Breast epithelium (tissue), 4 donors: ENCODE measurements at places on chromosomes 3 and 15.

GRCh38 chr3:167397826-167398225 lies 17.7 kb upstream of the ZBBX start:
- no peak overlapping the region for H3K27ac ChIP-seq
- no peak overlapping the region for H3K4me3 ChIP-seq
- no peaks in the 10 kb centered on the region for H3K36me3 ChIP-seq
- no peak for DNase-seq
- no peaks in the 10 kb centered on the region for H3K4me1 ChIP-seq

DNA sequence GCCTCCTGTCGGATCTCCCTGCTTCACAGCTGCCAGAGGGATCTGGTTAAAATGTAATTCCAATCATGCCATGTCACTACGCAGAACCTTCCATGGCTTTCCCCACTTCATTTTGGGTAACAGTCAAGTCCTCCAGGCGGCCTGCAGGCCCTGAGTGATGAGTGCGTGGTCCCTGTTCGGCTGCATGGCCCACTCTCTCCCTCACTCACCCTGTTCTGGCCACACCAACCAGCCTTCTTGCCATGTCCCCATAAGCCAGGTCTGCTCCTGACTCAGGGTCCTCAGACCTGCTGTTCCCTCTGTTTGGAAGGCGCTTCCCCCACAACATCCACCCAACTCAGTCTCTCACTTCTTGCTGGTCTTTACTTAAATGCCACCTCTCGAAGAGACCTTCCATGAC lies 41.6 kb upstream of the LINGO1 start:
- H3K27me3 ChIP-seq, result peaks cover 16% of the 10 kb centered on the region
- no peak overlapping the region for H3K4me3 ChIP-seq
- H3K36me3 ChIP-seq, result no peaks in the 10 kb centered on the region
- H3K27ac ChIP-seq, result no peak overlapping the region

DNA sequence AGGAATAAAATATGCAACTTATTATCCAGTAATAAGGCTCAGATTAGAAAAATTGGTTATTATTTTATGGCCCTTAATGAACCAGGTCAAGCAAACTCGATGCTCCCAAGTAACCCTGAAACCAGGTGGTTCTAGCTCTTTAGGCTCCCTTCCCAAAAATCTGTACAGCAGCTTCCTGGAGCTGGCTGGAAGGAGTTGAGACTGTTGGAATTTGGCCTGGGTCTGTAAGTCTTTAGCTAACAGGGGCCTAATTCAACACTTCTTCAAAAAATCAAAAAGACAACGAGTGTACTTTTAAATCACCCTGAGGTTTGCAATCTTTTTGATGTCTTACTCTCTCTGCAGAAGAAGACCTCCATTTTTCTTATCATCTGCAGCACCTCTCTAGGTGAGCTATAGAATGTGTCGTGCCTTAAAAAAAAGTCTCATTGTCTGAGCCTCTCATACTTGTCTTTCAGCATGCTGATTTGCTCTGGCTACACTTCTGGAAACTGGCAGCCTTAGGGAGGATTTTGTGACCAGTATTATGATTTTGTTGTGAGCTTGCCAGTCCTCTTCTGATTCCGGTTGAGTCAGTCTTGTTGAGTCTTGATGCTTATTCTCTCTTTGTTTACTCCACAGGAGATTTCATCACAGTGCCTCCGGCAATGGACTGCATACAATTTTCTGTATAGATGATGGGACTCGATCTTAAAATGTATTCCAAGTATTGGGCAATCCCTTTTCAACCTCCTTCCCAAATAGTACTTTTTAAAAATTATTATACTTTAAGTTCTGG lies 235.0 kb upstream of the KBTBD8 start:
- H3K36me3 ChIP-seq, result no peaks in the 10 kb centered on the region
- peak overlapping the region; percentile 94 for H3K27ac ChIP-seq
- H3K27me3 ChIP-seq, result no peaks in the 10 kb centered on the region
- peak; percentile 84 for DNase-seq

- no peak for DNase-seq
- H3K36me3 ChIP-seq, result no peaks in the 10 kb centered on the region
- H3K27ac ChIP-seq, result no peak overlapping the region
- no peak overlapping the region for H3K4me3 ChIP-seq
- no peaks in the 10 kb centered on the region for H3K27me3 ChIP-seq
Observed at GRCh38 chr3:30557746-30558303, 48.6 kb upstream of the TGFBR2 start.

- no peaks in the 10 kb centered on the region for H3K4me1 ChIP-seq
- no peak overlapping the region for H3K4me3 ChIP-seq
- no peak for DNase-seq
- H3K27me3 ChIP-seq, result no peaks in the 10 kb centered on the region
- H3K36me3 ChIP-seq, result no peaks in the 10 kb centered on the region
- no peak overlapping the region for H3K27ac ChIP-seq
Observed at GRCh38 chr15:38768970-38769369, 204.4 kb upstream of the RASGRP1 start.

GRCh38 chr15:39219608-39220007 lies 361.3 kb upstream of the THBS1 start:
- no peaks in the 10 kb centered on the region for H3K36me3 ChIP-seq
- no peaks in the 10 kb centered on the region for H3K27me3 ChIP-seq
- no peaks in the 10 kb centered on the region for H3K4me1 ChIP-seq
- H3K4me3 ChIP-seq, result no peak overlapping the region
- no peak for DNase-seq
- H3K27ac ChIP-seq, result no peak overlapping the region

- DNase-seq, result peak; percentile 24
- H3K4me3 ChIP-seq, result peak overlapping the region; percentile 68
- H3K27me3 ChIP-seq, result no peaks in the 10 kb centered on the region
- peak overlapping the region; percentile 86 for H3K27ac ChIP-seq
- peaks cover 9% of the 10 kb centered on the region for H3K4me1 ChIP-seq
- H3K36me3 ChIP-seq, result no peaks in the 10 kb centered on the region
Observed at GRCh38 chr3:132417695-132418411, 551 bp downstream of the DNAJC13 start.
